GM04503 (cell line): ENCODE measurements at places on chromosomes 2 and 18.

DNA sequence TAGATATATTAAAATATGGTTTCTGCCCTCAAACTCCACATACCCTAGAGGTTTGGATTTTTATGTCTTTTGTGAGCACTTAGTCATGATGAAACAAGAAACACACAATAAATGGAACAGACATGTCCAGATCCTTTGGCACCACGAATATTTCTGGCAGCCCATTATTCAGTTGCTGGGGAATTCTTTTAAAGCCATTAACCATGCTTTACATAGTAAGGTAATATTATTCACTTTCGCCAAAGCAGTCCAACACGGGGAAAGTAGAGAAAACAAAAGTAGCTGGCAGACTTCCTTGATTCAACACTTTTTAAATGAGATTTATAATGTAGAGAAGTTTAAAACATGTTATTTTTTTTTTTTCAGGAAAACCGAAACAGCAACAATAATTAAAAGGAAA lies 235.4 kb downstream of the PIEZO2 start:
- DNase-seq: no peak

DNA sequence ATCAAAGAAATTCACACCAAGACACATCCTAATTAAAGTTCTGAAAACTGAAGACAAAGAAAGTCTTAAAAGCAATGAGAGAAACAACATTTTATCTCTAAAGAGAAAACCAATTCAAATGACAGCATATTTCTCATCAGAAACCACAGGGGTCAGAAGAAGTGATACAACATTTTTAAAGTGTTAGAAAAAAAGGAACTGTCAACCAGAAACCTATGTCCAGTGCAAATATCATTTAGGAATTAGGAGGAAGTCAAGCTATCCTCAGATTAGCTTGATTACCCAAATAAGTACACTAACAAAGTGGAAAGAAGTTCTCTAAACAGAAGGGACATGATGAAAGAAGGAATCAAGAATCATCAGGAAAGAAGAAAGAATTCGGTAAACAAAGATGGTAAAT lies 59.5 kb upstream of the BCL2L11 start:
- no peak for DNase-seq

DNA sequence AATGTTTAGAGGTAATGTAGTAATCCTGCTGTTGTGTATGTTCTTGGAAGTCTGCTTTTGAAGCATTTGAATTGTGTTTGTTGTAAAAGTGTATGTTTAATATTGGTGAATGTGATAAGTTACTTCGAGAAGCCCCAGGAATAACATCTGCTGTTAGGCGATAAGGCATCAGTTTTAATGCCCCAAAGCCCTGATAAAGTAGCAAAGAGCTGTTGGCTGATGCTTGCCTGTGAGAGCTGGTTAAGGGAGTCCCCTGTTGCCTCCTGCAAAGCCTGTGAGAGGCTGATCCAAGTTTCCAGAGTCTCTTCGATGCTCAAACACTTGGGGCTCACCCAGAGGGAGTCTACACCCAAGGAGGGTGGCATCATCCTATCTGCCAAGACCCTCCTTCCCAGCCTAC lies 110.3 kb downstream of the RNF152 start:
- DNase-seq: no peak

GRCh38 chr2:62202019-62202722 lies 6.3 kb downstream of the B3GNT2 start:
- DNase-seq: no peak

GRCh38 chr2:7795778-7796563 lies 878.8 kb downstream of the RNF144A start:
- DNase-seq: no peak

DNA sequence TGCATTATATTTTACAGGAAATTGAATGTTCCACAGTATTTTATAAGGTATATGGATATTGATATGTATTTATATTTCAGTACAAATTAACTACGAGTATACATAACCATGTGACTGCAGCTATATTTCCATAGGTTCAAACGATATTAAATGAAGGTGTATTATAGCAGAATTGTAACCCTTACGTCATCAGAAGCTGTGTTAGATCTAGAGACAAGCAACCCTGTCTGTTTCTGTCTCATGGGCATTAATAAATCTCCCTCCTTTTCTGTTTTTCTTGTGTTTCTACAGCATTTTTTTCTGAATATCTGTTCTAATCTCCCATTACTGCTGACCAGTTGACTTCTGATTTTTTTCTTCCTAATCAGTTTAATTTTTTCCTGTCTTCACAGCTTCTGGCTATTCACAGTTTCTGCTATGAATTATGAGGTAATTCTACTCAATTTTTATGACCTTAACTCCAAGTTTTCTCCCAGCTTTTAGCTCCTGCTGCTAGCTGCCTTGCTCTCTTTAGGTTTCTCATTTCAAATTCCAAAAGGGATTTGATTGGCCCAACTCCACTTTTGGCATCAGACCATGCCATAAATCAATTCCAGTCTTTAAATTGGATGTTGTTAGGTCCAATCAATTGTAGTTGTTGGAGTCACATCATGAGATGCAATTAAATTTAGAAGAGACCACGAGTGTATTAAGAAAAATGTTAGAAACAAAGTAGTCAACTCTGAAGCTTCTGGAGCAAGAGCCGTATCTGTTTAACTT lies 277.5 kb upstream of the ZSWIM2 start:
- no peak for DNase-seq

- no peak for DNase-seq
Measured at GRCh38 chr2:128232965-128233789, 85.5 kb downstream of the HS6ST1 start.

DNA sequence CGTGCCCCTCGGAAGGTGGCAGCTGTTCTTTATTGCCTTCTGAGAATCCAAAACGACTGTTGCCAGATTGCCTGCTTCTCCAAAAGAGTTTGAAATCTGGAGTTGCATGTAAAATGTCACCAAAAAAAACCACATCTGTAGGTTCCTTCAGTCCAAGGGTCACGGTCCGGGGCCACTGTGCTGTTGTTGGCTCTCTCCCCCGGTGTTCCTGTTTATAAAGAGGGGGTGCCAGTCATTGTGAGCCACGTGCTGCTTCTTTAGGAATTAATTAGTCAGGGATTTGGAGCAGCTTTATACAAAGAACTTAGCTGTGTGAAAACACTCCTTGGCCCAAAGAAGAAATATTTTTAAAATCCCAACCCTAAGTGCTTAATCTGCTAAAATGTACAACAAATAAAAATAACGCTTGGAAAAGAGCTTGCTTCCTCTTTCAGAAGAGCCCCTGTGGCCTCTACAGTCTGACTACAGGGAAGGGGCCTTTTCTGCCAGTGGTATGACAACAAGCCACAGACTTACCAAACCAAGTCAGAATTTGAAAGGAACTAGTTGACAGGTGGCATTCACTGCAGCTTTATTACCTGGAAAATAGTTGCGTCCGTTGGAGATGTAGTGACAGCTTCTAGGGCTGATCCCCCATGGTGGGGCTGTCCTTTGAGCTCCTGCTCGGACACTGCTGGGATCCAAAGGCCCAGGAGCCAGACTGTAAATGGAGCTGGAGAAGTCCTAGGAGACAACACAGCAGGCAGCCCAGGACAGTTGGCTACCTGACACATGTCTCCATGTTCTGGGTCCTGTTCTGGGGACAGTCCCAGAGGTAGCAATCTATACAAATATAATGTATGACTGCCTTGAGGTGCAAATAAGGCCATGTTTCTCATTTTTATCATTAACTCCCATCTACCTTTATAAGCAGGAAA lies 84.5 kb upstream of the SLC1A4 start:
- no peak for DNase-seq

GRCh38 chr2:11750422-11750821 lies 4.0 kb downstream of the LPIN1 start:
- DNase-seq: no peak

DNA sequence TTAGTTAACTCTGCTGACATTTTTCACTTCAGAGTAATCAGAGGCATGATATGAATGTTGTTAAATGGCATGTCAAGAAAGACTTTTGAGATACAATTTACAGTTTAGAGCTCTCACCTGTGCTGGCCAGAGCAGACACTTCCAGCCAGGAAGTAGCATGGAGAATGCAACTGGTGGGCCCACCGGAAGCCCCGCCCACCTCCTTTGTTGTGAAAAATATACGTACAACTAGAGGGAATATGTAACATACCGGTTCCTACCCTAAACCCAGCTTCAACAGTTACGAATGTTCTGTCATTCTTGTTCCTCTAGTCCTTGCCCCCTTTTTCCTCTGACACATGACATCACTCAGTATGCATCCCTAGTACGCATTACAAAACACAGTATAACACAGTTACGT lies 70.2 kb upstream of the ITM2C start:
- no peak for DNase-seq

GRCh38 chr2:239151201-239152131 lies 249.4 kb downstream of the HDAC4 start:
- peak; percentile 15 for DNase-seq

GRCh38 chr2:216635701-216636550 lies 2.7 kb downstream of the IGFBP2 start:
- DNase-seq: no peak

GRCh38 chr18:63836456-63836855 lies 51.0 kb upstream of the SERPINB2 start:
- DNase-seq: no peak

DNA sequence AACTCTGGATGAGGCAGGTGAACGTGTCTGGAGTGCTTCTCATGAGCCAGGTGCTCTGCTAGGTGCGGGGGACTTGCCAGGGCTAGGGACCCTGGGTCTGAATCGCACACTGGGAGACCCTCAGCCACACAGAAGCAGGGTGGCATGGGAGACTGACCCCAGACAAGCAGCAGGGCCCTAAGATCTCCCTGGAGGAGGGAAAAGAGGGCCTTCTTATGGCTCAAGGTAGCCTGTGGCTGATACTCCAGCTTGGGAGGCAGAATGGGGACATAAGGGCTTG lies 12.8 kb upstream of the CIB4 start:
- DNase-seq: no peak

GRCh38 chr18:49934457-49934856 lies 121.1 kb upstream of the ACAA2 start:
- no peak for DNase-seq
